Activated CD8-positive, alpha-beta memory T cell treated with anti-CD3 and anti-CD28 coated beads for 1 hour (primary cell): ENCODE measurements at places on chromosomes 13 and 19.

DNA sequence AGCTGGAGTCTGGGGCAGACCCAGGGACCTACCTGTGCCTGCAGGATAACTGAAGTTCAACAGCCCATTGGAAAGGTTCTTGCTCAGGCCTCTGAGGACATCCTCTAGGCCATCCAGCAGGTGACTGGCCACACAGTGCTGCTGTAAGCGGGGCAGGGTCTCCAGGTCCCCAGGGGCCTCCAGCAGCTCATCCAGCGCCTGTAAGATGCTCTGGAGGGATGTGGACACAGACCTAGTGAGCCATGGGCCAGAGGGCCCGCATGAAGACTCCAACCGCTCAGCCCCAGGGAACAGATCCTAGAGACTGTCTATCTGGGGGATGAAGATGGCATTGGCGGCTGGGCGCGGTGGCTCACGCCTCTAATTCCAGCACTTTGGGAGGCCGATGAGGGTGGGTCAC lies 14.0 kb downstream of the ADGRE2 start:
- DNase-seq, result no peak

DNA sequence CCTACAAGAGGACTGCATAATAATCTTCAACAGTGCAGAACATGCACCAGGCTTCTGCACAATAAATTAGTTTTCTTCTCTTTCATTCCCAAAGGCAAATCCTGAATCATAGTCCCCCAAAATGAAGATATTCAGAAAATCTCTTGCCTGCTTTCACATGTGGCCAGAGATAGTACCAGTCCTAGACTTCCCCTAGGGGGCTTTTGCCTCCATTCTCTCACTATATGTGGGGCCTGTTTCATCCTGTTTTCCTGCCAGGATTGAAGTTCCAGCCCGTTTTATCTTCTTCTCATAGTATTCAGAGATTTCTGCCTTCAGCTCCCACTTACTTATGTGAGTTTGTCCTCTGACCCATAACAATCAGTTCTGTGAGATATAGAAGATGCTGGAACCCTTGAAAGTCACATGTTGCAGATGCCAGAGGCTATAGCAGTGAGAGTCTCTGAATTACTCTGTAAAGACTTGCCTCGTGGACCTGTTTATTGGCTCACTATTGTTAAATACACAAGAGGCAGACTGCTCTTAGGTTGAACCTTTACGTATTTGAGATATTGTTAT lies 421.9 kb upstream of the PCDH9 start:
- DNase-seq, result no peak

DNA sequence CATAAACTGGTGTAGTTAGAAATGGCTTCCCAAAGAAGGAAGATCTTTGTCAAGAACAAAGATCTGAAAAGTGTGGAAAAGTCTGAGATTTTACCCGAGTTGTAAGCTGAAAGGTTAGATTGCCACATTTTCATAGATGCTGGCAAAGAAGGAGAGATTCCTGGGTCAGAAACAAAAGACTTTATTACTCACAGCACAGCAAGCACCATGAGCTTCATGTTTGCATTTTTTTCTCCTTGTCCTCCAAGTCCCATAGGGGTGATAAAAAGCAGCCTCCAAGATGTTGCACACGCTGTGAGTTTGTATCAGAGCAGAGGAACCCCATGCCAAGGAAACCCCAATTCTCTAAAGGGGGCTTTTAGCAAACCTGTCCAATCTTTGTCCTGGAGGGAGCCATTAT lies 29.3 kb downstream of the MZT1 start:
- DNase-seq, result no peak

GRCh38 chr13:31767175-31767900 lies 28.0 kb downstream of the RXFP2 start:
- no peak for DNase-seq

GRCh38 chr13:113628291-113629270 lies 29.4 kb downstream of the ATP4B start:
- no peak for DNase-seq
